Posterior cingulate gyrus (tissue), 11 donors: ENCODE measurements at places on chromosomes 3 and 15.

- DNase-seq = no peak
Measured at GRCh38 chr3:117129516-117129915, 419.9 kb downstream of the TUSC7 start.

- DNase-seq = peak; percentile 78
Measured at GRCh38 chr3:194130807-194131589, 5.0 kb upstream of the HES1 start.

DNA sequence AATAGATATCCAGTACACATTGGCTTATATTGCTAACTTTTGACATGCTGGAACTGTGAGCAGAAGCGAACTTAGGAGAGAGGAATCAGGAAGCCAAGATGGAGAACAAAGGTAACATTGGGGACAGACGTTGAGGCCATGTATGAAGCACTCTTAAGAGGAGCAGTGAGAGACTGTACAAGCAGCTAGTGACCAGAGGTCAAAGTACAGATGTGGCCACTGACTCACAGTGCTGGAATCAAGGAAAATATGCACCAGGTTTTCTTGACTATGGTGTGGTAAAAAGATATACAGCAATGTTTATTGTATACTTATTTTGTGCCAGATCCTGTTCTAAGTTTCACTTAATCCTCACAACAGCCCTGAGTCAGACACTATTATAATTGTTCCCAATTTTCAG is 2.0 kb upstream of the IL20RB start:
- no peak for DNase-seq

DNA sequence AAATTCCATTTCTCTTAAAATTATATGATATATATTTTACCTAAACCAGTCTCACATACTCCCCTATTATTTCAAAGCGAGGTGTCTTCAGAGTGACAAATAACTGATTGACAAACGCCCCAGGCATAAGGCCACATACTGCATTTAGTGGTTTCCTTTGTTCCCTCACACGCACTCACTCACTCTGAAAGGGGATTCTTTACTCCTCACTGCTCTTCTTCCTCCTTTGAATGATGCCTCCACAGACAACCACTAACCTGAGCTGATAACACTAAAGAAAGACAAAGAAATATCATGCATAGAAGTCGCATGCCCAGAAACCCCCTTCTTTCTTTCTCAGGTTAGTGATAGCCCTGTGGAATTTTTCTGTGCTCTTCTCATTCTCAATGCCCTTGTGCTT is 24.1 kb upstream of the BBX start:
- DNase-seq = no peak

DNA sequence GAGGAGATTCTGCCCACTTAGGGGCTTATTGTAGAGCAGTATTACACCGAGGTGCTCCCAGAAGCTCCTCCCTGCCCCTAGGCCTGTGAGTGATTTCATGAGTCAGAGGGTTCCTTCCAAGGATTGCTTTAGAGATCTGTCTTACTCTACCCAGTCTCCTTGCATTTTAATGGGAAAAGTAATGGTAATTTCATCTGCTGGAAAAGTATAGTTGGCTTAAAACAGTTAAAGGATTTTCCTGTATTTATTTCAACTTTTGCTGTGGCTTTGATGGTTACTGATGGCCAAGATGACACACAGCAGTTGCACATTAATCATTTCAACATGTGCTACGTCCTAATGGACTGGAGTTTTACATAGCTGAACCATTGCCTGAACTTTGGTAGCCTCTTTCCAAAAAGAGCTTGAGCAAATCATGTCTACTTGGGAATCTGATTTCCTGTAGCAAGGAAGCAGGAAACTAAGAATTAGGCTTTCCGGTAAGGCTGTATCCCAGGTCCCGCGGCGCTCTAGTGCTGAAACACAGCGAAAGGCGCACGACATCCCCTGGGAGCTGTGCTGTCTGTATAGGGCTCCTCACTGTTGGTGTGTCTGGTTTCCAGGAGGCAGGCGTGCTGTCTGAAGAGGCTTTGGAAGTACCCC is 9.2 kb upstream of the PGPEP1L start:
- no peak for DNase-seq

GRCh38 chr3:124118397-124118796 is 126.5 kb upstream of the ROPN1 start:
- no peak for DNase-seq

- DNase-seq = no peak
Measured at GRCh38 chr3:71528816-71529215, 54.7 kb downstream of the FOXP1 start.

- DNase-seq = no peak
Measured at GRCh38 chr15:66016199-66016598, 146.9 kb downstream of the RAB11A start.

DNA sequence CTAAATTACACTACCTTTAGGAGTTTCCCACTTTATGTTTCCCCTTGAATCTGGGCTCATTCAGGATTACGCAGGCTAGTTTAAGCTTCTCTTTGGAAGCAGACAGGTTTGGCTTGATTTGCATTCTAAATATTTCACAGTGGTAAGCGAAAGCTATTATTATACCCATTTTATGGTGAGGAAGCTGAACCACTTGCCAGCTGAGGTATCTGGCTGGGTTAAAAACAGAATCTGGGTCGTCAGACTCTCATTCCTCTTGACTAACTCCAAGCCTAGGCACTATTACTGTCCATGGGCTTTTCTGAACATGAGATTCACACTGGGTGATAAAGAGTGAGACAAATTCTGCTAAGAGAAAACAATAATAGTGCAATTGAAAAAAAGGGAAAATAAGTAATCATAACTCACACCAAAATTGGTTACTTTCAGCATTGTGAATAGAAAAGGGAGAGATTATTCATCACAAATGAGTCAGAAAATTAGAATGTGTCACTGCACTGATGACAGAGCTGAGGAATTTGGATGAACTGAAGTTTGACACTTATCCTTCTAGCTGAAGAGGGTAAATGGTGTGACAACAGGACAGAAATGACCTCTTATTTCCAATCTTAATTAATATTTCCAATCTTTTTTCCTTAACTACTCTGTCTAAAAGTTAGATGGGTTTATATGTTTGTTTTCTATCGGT is 211.3 kb downstream of the TIGIT start:
- DNase-seq = no peak

- DNase-seq = no peak
Measured at GRCh38 chr3:63004448-63004847, 129.2 kb upstream of the CADPS start.
